CD4-positive, alpha-beta T cell treated with Interleukin-6 at 100 ng/mL for 8 hours (primary cell): ENCODE measurements at places on chromosomes 2 and 18.

DNA sequence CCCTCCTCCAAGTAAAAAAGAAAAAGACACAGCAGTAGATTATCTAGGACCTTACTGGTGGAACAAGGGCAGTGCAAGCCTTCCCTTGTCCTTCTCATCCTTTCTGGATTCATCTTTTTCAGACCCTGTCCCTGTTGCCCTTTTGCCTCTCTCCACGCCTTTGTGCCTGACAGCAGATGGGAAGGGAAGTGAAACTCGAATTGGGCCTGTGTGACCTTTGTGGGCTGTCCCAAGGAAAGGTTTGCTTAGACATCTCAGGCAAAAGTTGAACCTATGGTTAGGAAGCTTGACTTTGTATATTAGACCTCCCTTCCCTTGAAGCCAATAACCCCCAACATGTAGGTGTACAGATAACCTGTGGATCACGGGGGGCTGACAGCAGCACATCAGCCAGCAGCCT is 185.3 kb downstream of the PRKCE start:
- DNase-seq = no peak

GRCh38 chr2:850429-850828 is 100.2 kb upstream of the SNTG2 start:
- no peak for DNase-seq

GRCh38 chr18:12744103-12744502 is 41.3 kb downstream of the PSMG2 start:
- DNase-seq = peak; percentile 15

GRCh38 chr2:169107645-169108044 is 38.3 kb downstream of the DHRS9 start:
- DNase-seq = peak; percentile 69

- no peak for DNase-seq
These were observed 367.8 kb downstream of the LRRTM1 start for GRCh38 chr2:79936715-79937114.

- no peak for DNase-seq
These were observed 138.4 kb downstream of the MBP start for GRCh38 chr18:76994086-76994654.

GRCh38 chr18:34942276-34942675 is 98.9 kb upstream of the MAPRE2 start:
- DNase-seq = no peak

GRCh38 chr2:16202266-16203020 is 262.1 kb downstream of the MYCN start:
- DNase-seq = no peak

GRCh38 chr18:78528411-78529258 is 451.0 kb upstream of the SALL3 start:
- no peak for DNase-seq

- DNase-seq = no peak
These were observed 169.4 kb downstream of the ZNF385B start for GRCh38 chr2:179692043-179692442.

- no peak for DNase-seq
These were observed 139.2 kb downstream of the CDCA7 start for GRCh38 chr2:173493874-173494273.

DNA sequence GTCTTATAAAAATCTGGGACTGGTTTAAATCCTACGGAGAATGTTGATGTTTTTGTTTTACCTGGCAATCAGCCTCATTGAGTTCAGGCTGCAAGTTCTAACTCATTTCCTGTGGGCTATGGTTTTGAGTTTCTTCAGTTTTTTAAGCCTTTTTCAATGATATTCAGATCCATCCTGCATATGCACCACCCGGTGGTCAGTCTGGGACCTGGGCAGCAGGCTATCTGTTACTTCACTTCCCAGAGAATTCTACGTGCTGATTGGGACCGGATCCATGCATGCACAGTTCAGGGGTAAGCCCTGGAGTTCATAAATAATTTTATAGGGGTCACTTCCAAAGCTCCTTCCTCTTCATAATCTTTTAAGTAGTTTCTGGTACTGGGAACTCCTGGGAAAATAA is 339.2 kb upstream of the HNRNPA3 start:
- DNase-seq = no peak

DNA sequence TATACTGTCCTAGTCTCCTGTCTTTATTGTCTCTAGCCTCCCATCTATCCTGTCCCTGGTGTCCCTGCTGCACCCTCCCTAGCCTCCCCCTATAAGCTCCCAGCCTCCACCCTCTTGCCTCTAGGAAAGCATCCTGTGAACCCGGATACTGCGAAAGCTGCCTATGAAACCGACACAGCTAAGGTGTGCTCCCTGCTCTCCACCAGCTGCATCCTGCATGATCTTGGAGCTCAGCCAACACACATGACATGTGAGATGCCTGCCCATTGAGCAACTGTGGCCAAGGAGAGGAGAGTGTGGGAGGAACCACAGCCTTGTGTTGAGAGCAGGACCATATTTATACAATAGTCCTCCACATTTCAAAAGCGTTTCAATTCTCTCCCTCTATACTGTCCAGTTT is 187.1 kb downstream of the ZBTB7C start:
- DNase-seq = peak; percentile 45

DNA sequence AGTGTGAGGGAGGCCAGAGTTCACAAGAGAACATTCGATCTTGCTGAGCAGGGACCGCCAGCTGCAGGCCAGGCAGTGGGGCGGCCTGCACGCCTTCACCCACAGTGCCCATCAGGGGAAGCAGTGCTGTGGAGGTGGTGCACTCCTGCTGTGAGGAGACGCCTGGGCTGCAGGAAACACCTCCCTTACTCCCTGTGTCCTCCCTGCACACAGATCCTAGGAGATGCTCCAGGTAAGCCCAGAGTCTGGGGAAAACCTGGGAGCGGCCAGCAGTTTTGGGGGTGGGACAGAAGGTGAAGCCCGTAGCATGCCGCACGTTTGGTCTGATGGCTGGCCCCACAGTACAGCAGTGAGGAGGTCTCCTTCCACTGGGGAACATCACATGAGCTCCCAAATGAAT is 180.8 kb upstream of the RAB6C start:
- DNase-seq = no peak

DNA sequence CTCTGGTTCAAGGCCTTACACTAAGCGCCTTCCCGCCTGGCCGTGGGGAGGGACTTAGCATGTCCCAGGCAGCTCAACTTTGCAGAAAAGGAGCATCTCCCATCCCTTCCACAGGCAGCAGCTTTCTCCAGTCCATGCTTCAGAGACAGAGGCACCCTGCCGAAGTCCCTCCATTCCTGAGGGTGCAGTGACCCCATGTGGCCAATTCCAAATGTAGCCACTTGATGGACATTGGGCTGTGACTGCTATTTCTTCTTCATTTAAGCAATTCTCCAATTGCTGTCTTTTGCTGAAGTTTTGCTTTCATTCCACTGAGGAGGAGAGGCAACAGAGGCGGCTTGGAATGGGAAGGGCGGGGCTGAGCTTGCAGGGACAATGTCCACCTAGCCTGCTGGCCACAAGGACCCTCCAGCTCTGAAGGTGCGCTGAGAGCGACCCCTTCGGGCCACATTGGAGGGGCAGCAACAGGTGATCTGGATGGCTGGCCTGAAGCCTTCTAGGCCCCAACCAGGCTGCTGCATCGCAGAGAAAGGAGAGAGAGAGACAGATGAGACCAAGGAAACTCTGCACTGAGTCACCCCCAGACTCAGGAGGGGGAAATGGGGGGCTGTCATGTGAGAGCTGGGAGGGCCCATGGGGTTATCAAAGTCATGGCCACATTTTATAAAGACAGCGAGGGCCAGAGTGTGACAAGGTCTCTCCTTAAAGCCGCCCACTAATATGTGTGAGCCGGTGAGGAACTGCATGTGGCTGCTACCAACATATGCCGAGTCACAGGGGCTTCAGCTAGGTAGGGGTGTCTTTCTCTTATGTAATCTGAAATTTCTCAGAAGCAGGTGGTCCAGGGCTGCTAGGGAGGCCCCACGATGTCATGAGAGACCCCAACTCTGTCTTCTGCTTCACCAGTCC is 61.3 kb downstream of the LONRF2 start:
- DNase-seq = no peak

DNA sequence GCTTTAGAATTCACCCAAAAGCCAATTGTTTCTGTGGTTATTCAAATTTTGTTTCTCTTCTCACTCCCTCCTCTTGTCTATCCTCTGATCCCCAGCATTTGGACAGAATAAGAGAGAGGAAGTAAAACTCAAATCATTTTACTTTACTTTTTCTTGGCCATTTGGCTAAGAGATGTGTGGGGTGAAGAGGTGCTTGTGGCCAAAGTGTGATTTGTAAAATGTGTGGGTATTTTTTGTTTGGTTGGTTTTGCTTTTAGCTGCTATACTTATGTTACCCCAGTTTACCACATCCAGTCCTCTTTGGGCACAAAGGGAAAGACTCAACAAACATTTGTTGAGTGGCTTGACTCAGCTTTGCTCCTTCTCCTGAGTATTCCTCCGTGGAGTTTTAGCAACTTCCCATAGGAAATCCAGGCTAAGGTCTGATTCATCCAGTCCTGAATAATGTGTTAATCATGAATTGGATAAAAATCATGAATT is 109.1 kb upstream of the CYP1B1 start:
- no peak for DNase-seq

DNA sequence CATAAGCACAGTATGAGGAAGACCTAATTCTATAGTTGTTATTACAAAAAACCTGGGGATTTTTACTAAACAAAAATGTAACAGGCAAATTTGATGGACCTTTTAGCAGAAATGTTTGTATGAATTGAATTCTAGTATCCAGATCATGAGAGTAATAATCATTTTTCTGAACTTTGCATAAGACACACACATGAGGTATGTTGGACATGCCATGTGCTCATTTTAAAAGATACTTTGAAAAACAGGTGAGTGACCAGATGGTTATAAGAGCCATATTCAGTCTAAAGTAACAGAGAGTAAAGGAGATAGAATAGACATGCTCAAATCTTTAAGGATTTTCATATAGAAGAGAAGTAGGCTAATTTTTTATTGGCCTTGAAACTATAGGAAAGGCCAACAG is 663.6 kb downstream of the NRXN1 start:
- DNase-seq = no peak

DNA sequence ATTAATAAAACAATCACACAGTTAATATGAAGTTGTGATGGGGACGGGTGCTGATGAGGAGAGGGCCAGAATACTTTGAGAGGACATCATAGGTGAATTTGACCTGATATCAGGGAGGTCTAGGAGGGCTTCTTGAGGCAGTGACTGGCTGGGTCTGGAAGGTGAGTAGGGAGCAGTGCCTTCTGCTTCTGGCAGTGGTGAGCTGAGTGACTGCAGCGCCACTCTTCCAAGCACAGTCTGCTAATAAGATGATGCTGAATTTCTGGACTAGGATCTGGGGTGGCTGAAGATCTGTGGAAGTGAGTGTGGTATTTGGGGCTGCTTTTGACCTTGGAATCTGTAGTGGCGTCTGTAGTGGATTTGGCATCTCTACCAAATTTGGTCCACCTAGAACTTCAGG is 5.5 kb downstream of the DGKD start:
- no peak for DNase-seq

- no peak for DNase-seq
These were observed 36.4 kb downstream of the ATP6V1C2 start for GRCh38 chr2:10757814-10758286.

DNA sequence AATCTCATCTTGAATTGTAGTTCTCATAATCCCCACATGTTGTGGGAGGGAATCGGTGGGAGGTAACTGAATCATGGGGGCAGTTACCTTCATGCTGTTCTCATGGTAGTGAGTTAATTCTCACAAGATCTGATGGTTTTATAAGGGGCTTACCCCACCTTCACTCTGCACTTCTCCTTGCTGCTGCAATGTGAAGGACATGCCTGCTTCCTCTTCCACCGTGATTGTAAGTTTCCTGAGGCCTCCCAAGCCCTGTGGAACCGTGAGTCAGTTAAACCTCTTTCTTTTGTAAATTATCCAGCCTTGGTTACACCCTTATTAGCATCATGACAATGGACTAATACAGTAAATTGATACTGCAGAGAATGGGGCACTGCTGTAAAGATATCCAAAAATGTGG is 57.9 kb downstream of the SCN7A start:
- DNase-seq = no peak

DNA sequence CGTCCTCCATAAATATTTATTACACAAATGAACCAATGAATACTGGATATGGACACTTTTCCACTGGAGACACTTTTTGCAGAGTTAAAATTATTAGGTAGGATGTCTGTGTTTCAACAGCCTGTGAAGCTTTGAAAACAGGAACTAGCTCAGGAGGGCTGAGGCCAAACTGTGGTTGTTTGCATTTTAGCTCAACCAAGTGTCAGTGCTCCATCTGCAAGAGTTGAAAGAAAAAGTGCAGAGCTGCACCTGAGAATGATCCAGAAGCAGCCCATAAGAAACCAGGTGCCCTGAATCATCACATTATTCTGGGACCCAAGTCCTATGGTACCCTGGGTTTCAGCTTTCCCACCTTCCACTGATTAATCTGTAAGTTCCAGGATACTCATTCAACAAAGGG is 180.4 kb downstream of the TRIB2 start:
- DNase-seq = peak; percentile 14

DNA sequence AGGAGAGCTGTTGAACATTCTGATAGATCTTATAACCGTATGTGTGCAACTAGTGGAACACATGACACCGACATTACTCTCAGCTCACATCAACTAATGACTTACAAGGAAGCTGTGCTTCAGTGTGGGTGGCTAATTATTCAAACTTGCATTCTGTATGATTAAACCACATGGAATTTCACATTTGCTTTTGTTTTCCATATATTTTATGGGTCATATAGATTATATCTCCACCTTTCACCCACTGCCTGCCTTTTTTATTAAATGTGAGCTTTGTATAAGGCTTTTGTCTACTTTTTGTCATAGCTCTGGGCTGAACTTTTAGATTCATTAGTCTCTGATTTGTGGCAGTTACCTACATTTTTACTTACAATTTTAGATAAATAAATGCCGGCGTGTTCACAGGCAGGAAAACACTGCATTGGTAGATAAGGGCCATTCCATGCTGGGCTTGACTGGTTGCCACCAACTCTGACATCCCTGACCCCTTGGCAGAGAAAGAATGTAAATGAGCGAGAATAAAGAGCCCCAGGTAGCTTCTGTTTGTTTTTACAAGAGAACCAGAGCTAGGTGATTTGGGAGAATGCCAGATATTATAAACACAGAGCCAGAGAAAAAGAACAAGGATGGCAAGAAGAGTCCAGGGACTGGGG is 35.7 kb downstream of the LYPD6 start:
- no peak for DNase-seq

- peak; percentile 30 for DNase-seq
These were observed 2.9 kb downstream of the IL18R1 start for GRCh38 chr2:102358496-102358895.

- no peak for DNase-seq
These were observed 87.4 kb upstream of the AGAP1 start for GRCh38 chr2:235406430-235406829.

GRCh38 chr2:100383306-100383705 is 34.2 kb downstream of the CHST10 start:
- no peak for DNase-seq

DNA sequence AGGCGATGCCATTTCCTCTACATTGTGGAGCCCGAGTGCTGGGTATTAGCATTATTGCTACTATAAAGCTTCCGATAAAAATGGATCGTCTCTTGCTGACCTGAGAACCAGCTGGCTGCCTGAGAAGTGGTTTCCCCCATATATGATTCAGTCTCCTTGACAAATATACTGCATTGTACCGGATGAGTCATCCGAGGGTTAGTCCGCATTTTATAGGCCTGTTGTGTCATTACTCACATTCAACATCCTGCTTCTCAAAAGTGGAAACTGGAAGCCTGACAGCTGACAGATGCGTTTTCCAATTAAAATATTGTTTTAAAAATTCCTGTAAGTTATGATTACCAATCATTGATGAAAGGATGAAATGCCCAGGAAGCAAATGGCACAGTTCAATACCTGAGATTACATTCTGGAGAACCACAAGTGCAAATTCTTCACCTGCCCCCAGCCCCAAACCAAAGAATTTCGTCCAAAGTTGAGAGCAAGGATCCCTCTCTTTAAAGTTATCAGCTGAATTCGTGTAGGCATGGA is 65.7 kb downstream of the SPRED2 start:
- peak; percentile 22 for DNase-seq
